ENCODE measurements at places on chromosomes 2 and 18.

GRCh38 chr2:20879221-20879620, 56.3 kb upstream of the LDAH start:
- DNase-seq: no peak

DNA sequence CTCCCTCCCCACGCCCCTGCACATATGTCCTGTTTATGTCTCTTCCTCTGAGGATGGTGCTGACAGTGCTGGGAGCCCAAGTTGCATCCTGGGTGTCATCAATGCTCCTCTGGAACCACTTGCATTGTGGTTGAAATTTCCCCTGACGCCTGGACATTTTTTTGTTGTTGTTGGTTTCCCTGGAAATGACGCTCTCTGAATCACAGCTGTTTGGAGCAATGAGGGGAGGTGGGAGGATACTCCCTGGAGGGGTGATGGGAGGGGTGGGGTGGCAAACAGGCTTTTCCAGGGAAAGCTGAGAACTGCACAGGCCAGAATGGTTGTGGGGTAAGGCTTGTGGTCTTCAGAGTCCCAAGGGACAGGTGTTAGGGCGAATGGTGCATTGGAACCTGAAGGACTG, 29.6 kb downstream of the CELF4 start:
- no peak for DNase-seq

- no peak for DNase-seq
Measured at GRCh38 chr2:6823111-6823510, 42.6 kb downstream of the CMPK2 start.

GRCh38 chr2:20533993-20534622, 87.2 kb downstream of the RHOB start:
- DNase-seq: no peak

DNA sequence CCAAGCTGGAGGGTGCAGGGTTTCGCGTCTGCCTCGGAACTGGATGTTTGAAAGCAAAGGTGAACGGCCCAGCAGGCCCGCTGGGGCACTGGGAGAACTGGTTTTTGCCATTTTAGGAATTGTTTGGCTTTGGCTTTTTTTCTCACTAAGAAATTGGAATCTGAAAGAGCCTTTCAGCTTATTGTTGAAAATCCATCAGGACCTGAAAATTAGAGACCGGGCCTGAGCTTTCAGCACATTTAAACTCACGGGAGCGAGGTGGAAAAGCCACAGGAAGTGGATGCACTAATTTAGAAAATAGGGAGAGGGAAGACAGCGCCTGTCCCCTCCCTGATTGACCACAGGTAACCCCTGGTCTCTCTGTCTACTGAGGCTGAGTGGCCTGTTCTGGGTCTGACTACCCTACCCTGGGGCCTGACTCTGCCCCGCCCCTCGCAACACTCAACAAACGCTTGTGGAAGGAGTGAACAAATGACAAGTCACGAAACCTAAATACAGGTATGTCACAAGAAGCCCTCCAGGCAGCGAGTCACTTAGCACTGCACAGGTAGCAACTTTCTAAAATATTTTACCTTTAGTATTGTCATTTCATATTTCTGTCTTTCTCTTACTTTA, 100.3 kb upstream of the MBOAT2 start:
- no peak for DNase-seq

- DNase-seq: peak; percentile 60
Measured at GRCh38 chr2:48946449-48947048, 191.0 kb upstream of the LHCGR start.
